ENCODE measurements at places on chromosomes 11 and 22.

DNA sequence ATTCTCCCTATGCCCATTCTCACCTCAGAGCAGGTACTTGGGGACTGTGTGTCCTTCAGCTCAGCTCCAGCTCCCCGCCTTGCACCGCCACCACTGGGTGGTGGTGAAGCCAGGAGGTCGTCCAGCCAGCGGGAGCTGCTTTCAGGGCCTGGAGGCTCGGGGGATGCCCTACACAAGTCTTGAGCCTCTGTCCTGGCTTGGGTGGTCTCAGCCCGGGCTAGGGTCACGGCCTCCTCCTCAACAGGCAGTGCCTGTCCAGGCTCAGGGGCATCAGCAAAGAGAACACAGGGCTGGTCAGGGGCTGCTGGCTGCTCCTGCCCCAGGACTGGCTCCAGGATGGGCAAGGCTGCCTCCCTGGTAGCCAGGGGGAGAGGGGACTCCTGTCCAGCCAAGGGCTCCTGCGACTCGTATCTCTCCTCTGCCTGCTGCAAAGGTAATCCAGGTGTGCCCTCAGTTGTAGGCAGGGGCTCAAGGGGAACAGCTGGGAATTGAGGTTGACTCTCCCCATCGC is 12.2 kb downstream of the TNKS1BP1 start:
- DNase-seq: no peak

GRCh38 chr11:8253566-8253965 is 10.1 kb downstream of the LMO1 start:
- DNase-seq: no peak

DNA sequence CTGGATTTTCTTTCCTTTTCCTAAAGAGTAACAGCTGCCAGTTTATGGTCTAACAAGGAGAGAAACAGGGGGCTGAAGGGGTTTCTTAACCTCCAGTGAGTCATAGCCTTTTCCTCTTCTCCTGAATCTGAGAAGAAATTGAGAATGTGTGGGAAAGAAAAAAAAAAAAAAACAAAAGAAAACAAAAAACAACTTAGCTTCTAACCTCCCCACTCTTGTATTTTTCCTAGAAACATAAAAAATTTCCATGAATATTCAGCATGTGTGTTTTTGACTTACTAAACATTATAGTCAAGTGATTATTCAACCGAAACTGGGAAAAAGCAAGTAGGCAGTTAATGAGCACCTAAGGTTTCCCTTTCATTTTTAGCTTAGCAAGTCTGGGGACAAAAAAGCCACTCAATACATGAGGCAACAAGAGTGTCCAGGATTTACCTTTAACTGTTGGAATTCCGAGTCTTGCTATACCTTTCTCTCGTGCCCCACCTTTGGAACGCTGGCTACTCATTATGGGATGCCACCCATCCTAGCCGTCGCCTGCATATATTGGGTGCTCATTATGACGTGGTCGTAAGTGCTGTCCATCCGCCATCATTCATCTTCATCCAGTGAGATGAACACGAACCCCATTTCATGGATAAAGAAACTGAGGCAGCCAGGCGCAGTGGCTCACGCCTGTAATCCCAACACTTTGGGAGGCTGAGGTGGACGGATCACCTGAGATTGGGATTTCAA is 2.4 kb downstream of the ASPHD2 start:
- no peak for DNase-seq

DNA sequence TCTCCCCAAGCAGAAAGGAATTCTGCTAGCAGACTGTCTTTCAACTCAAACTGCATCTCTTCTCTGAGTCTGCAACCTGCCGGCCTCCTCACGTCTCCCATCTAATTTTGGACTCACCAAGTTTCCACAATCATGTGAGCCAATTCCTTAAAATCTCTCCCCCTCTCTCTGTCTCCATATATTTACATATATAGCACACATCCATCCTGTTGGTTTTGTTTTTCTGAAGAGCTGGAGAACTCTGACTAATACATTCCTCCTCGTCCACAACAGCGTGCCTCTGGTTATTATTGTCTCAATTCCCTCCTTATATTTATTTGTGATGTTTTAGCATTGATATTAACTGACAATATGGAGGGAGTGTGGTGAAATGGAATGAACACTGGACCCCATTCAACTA is 29.6 kb upstream of the FJX1 start:
- no peak for DNase-seq

DNA sequence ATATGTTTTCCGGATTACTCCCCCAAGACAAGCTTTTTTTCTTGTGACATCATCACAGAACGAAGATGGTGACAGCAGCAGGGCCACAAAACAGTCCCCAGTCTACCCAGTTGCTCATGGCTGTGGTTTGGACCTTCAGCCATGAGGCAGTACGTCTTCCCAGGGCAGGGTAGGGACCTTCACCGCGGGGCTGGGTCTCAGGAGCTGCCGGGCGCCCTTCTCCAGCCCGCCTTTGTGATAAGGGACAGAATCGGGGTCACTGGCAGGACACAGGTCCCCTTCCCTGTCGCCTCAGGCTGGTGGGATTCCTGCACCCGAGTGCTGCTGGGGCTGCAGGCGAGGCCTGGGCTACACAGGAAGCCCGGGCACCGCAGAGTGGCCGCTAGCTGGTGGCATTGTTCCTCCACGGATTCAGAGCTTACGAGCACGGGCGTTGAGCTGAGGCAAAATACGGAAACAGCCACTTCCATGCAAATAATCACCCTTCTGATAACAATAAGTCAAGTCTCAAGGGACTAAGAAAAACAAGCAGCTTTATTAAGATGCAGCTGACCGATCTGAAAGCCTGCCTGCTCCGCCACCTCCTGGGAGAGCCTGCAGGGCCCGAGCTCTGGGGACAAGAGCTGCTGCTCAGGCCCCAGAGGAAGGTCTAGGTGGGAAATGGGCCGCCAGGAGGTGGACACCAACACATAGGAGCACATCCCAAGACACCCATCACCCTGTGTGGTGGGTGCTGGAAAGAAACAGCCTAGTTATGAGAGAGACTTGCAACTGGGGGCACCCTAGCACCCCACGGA is 12.3 kb downstream of the TBX1 start:
- DNase-seq: no peak

DNA sequence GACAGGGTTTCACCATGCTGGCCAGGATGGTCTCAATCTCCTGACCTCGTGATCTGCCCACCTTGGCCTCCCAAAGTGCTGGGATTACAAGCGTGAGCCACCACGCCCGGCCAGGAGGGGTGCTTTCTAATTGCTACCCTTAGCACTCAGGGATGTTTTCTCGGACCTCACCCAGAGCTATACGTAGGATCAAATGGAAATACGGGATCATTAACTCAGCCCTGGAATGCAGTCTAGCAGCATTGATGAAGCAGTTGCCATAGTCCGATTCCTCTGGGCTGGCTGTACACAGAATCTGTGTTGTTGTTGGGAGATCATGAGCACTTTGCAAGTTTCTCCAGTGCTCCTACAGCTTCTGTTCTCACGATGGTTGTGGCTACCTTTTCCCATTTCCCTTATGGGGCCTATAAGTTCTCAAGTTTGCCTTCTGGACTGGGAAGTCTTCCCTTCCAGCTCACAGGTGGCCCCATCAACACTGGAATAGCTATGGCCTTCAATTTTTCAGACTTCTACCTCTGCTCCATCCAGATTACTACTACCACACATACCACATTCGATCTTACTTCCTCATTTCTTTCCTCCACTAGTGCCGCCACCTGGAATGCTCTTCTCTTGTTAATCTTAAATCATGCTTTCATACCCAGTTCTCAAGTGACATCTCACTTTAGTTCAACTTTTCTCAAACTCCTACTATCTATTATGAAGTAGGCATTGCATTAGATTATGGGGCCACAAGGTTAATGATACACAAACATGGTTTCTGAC is 16.1 kb upstream of the PCF11 start:
- no peak for DNase-seq

DNA sequence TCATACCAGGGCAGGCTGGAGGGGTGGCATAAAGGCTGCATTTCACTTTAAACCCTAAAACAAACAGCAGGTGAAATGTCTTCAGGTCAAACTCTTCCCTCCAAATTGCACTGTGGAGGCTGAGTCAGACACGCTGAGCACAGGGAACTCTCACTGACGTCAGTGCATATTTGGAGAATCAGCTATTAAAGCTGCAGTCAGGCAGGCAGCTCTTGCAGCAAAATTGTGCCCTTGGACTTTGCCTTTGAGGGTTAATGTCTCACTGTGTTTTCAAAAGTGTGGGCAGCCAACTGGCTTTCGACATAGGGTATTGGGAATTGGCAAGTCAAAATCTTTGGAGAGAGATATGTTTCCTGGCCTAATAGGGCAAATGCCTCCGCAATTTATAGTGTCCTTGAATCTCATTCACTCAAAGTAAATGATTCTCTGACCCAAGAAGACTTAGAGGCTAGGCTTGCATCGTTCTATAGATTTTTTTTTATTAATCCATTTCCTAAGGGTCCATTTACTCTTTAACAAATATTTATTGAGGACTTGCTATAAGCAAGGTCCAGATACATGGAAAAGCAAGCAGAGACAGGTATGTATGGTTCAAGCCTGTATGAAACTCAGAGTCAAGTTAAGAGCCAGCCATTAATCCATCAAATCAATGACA is 27.7 kb upstream of the SMCO4 start:
- no peak for DNase-seq

GRCh38 chr11:59678118-59678812 is 9.4 kb upstream of the PATL1 start:
- DNase-seq: no peak

- no peak for DNase-seq
Observed at GRCh38 chr11:27300974-27301373, 62.0 kb downstream of the CCDC34 start.

GRCh38 chr11:12719221-12719620 is 45.0 kb downstream of the TEAD1 start:
- no peak for DNase-seq

GRCh38 chr11:2655016-2655719 is 44.6 kb downstream of the KCNQ1OT1 start:
- DNase-seq: no peak

GRCh38 chr22:45709060-45709739 is 37.6 kb downstream of the ATXN10 start:
- no peak for DNase-seq

- DNase-seq: no peak
Observed at GRCh38 chr11:66932543-66932942, 25.6 kb downstream of the PC start.

GRCh38 chr11:131449036-131450019 is 78.9 kb downstream of the NTM start:
- no peak for DNase-seq

DNA sequence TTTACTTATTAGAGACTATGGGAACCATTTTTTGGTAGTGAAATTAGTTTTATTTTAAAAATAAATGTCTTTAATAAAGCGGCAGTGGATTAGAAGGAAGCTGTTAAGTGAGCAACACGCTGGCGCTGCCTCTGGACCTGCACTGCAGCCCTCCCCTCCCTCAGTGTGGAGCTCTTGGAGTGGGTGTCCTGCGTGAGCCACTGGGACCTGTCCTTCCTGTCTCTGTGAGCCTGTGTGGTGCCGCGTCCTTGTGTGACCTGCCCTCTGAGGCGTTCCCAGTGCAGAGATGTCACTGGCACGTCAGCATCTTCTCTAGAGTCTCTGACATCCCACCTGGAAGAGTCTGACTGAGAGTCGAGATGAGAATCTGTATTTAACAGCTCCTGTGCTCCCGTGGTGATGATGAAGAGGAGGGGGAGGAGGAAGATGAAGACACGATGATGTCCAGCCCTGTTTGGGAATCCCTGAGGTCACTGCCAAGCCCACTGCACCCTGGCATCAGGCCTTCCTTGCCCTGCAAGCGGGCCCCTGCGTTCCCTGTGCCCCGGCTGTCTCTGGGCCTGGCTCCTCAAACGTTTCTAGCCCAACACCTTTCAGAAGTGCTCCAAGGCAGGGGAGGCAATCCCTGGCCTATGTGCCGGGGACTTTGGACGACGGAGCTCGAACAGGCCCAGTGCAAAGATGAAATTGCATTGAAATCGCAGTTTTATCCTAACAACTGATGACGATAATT is 271.8 kb downstream of the TBC1D22A start:
- DNase-seq: no peak

DNA sequence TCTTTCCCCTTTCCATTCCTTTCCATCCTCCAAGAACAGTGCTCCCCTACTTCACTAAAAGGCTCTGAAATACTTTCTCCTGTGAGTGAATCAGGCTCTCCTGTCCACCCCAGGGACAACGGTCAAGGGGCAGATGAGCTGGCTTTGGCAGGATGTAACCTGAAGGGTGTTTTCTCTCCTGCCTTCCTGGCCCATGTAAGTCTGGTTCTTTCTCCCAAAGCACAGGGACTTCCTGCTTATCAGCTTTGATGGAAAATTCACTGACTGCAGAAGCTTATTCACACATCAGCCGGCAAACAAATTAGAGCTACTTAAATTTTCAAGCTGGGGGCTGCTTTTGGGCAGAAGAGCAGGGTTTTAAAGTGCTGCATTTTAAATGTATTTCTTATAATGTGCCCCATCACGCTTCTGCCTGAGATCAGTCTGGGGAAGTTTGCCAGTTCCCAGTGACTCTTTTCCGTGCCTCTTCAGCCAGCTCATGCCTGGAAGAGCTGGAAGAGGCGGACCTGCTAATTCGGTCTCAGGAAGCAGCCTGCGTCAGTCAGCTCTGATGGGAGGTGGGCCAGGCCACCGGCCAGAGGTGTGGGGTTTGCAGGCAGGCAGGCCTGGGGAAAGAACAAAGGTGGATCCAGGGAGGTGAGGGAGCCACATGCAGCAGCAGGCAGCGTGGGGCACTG is 140.4 kb upstream of the TBCEL start:
- DNase-seq: no peak

Measured in activated CD4-positive, alpha-beta T cell treated with anti-CD3 and anti-CD28 coated beads, Interleukin-2, amount 50 U/mL, for 4 hours (primary cell).